ENCODE measurements at places on chromosomes 2 and 18.
A peak's percentile ranks its signal among the peaks of the same experiment; 100 is the strongest.

- no peak for DNase-seq
Measured at GRCh38 chr18:62170857-62171256, 16.0 kb downstream of the PIGN start.

DNA sequence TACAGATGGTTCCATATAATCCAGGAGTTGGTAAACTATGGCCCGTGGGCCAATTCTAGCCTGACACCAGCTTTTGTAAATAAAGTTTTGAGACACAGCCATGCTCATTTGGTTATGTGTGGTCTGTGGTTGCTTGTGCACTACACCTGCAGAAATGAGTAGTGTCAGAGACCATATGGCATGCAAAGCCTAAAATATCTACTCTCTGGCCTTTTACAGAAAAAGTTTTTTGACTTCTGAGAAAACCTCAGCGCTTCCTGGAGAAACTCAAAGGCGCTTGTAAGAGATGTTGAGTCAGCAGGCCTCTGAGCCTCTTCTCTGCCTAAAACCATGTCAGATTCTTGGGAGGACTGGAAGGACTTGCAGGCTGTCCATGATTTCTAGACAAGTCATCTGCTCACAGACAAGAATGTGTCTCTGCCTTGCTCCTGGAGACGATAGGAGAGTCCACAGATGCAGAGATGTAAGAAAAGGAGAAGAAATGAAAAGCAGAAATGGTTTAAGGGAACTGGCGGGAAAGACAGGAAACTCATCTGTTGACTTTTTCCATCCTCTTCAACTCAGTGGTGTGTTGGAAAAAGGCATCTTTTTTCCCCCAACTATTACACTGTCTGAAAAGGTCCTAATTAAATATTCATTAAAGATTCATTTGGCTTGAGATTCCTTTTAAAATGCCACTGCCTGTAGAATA lies 5.2 kb downstream of the TTC39C start:
- DNase-seq, result no peak

- peak; percentile 90 for DNase-seq
Measured at GRCh38 chr2:144402251-144402650, 117.7 kb downstream of the ZEB2 start.

GRCh38 chr2:129469871-129470270 lies 509.6 kb upstream of the RAB6C start:
- no peak for DNase-seq

- DNase-seq, result peak; percentile 41
Measured at GRCh38 chr2:164824872-164825271, 16.8 kb downstream of the COBLL1 start.

DNA sequence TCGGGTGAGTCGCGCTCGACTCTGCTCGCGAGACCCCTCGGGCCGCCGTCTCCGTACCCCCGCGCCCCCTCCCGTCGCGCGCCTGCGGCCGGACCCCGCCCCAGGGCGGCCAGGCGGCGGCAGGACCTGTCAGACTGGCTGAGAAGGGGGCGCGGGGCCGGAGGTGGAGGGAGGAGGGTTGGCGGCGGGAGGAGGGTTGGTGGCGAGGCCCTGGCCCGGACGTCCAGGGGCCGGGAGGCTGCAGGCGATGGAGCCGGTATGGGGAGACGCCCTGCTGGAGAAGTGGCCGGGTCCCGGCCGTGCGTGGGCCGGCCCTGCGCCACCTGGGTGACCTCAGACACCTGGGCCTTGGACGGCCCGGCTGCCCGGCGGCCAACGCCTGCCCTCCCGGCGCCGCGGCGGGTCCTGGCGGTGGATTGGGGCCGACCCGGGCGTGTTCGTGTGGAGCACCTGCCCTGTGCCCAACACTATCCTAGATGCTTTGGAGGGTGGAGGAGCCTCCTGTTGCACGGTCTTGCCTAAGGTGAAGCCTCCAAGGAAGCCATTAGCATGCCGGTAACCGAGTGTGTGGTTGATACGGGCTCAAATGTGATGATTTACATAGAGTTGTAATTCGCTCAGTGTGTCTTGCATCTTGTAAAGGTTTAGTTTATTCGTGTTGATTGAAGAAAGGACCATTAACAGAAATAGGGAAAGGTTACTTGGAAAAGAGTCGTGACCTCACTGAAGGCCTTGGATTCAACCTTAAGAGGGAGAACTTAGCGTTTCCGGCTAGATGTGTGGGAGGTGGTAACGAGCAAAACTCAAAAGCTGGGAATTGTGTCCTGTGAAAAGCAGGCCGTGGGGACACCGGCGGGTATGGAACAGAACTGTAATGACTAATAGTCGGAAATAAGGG lies 550 bp downstream of the MYL12B start:
- no peak for DNase-seq

DNA sequence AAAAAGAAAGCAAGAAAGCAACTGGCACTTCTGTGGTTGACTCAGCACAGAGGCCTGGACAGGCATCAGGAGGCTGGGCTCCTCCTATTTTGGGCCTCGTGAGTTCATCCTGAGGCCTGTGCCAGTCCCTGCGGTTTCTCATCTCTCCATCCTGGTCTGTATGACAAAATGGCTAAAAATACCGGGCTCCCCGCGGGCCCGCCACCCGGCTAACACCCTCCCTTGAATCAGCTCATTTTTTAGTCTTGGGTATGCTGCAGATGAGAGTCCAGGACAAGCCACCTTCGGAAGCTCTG lies 62.3 kb upstream of the YWHAQ start:
- DNase-seq, result peak; percentile 93

GRCh38 chr18:79133724-79134123 lies 64.5 kb downstream of the ATP9B start:
- no peak for DNase-seq

DNA sequence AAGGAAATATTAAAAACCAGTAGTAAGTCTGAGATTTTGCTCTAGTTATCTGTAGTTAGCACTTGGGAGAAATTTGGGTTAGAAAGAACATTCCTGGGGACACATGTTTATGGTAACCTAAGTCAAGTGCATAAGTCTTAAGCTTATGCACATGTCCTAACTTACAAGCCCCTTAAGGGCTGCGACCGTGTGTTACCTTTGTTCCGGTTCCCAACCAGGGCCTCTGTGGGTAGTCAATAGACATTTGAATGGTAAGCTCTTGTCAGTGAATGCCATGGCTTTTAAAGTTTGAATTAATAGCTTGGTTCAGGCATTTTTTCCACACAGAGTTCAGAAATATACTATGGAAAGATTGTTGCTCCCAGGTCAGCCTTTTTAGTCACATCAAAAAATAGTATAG lies 64.7 kb upstream of the CWC22 start:
- DNase-seq, result no peak

GRCh38 chr2:149221898-149222297 lies 108.5 kb upstream of the LYPD6 start:
- peak; percentile 2 for DNase-seq

GRCh38 chr2:136362676-136363390 lies 244.9 kb upstream of the CXCR4 start:
- DNase-seq, result no peak

- no peak for DNase-seq
Measured at GRCh38 chr2:5932556-5933469, 240.6 kb downstream of the SOX11 start.

GRCh38 chr2:20250436-20250835 lies 25.5 kb upstream of the SDC1 start:
- DNase-seq, result no peak

GRCh38 chr2:205405194-205405593 lies 277.1 kb upstream of the NRP2 start:
- DNase-seq, result peak; percentile 43

GRCh38 chr18:23723121-23723520 lies 33.9 kb downstream of the LAMA3 start:
- DNase-seq, result no peak

DNA sequence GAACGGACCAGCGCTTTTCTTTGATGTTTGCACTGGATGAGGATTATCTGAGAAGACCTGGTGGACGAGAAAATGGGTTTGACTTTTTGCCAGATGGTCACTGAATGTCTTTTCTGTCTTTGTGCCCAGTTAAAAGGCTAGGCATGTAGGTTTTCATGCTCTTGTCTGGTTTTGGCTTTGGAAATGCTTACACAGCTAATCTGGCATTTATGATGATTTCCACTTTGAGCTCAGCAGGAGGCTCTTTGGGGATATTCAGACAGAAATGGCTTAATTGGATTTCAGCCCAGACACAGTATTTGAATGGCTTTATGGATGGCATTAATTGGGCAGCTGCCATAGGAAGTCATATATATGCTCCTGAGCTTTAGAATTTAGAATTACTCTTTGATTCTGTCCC lies 59.6 kb downstream of the NCK2 start:
- DNase-seq, result no peak

- no peak for DNase-seq
Measured at GRCh38 chr2:75828826-75829225, 118.1 kb upstream of the GCFC2 start.

GRCh38 chr2:189854187-189854586 lies 69.9 kb downstream of the PMS1 start:
- no peak for DNase-seq
